ENCODE measurements at places on chromosomes 16 and 17.

DNA sequence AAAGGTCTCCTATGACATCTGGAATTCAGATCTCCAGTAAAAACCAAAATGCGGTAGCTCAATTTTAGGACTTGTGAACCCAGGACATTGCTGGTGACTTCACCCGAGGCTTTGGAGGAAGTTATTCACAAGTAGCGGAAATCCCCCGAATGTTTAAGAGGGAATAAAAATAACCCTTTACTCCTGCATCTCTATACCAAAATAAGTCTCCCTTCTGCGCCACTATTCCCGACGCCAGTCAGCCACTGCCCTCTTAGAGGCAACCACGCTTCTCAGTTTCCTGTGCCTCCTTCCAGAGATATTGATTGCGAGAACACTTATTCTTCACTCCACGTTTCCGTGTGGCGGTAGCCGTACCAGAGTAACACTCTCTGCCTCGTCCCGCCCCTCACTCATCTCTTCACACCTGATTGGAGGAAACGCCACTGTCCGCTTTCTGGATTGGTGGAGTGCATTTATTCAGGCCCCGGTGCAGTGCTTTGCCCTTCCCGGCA is 27.4 kb downstream of the EMP2 start:
- DNase-seq, result peak; percentile 49

- peak; percentile 96 for DNase-seq
Measured at GRCh38 chr16:84514874-84515835, 10.7 kb upstream of the MEAK7 start.

GRCh38 chr16:86075839-86076440 is 177.0 kb downstream of the IRF8 start:
- DNase-seq, result no peak

DNA sequence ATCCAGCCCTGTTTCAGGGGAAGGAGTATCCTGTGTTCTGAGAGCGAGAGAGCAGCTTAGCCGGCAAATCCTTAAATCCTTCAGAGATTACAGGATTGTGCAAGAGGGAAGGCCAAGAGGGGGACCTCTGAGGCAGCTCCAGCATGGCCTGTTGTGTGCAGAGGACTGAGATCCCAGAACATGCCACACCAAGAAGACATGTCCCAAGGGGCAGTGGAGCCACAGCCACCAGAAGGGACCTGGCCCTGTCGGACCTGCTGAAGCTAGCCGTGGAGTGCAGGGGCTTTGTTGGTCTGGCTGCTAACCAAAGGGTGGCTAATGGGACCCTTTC is 1.6 kb upstream of the MRC2 start:
- DNase-seq, result no peak

GRCh38 chr17:57463103-57463885 is 207.0 kb downstream of the MSI2 start:
- DNase-seq, result peak; percentile 97

DNA sequence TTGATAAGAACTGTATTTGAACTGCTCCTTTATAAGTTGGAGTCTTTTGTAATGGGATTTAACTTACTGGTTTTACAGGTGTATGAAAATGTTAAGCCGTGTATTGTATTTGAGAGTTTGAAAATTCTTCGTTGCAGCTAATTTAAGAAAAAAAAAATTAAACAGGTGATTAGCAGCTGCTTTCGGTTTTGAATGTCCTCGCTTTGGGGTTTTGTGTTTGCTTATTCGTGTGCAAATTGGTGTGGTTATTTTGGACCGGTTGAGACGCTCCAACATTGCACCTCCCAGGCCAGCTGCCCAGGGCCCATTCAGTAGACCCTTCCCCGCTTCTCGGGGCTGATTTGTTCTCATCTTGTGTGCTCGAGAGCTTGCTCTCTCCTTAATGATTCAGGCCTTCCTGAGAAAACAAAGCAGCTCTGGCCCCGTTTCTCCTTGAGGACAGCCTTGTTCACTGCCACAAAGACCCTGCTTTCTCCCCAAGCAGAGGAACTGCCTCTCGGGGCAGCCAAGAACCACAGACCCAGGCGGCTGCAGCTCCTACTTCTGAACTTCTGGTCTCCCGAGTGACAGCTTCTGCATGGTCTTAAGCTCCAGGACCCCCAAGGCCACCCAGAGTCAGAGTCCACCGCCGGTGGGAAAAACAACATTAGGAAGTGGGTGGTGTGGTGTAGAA is 100.5 kb downstream of the MSI2 start:
- no peak for DNase-seq

- no peak for DNase-seq
Measured at GRCh38 chr16:66587881-66588600, 8.8 kb downstream of the CMTM2 start.

GRCh38 chr16:22787466-22788192 is 26.3 kb upstream of the HS3ST2 start:
- DNase-seq, result no peak

GRCh38 chr17:28738680-28739384 is 5.0 kb upstream of the TRAF4 start:
- DNase-seq, result peak; percentile 72

DNA sequence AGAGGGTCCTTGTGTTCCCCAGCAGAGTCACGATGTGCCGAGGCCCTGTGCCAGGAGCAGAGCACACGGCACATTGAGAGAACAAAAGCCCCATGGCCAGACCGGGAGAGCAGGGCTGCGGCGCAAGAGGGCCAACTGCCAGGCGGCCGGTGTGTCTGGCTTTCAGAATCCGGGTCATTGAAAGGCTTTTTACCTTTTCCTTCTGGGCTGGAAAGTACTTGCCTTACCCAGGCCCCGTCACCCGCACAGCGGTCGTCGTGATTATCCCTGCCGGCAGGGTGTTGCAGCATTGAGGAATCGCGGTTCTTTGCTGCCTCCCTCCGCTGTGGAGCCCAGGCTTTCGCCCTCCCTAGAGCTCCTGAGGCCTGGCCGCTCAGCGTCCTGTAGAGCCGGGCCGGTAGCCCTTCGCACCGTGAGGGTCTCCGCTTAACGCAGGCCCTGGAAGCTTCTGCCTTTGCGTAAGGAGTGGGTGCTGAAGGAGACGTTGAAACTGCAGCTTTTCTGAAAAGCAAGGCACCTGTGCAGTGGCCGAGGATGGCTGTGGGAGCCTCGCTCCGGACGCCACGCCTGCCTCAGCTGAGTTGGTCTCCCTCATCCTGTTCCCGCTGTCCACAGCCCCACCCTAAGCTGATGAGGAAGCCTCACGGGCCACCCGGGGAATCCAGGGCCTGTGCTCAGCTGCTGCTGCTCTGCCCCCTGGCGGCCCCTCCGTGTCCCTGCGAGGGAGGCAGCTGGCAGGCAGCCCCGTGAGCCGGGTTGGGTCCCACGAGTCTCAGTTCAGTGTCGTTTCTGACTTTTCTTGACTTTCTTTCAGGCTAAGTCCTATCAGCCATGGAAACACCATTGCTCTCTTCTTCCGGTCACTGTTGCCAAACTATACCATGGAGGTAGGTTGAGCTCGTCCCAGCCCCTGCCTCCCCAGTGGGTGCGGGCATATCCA is 8.6 kb upstream of the MC1R start:
- DNase-seq, result no peak

DNA sequence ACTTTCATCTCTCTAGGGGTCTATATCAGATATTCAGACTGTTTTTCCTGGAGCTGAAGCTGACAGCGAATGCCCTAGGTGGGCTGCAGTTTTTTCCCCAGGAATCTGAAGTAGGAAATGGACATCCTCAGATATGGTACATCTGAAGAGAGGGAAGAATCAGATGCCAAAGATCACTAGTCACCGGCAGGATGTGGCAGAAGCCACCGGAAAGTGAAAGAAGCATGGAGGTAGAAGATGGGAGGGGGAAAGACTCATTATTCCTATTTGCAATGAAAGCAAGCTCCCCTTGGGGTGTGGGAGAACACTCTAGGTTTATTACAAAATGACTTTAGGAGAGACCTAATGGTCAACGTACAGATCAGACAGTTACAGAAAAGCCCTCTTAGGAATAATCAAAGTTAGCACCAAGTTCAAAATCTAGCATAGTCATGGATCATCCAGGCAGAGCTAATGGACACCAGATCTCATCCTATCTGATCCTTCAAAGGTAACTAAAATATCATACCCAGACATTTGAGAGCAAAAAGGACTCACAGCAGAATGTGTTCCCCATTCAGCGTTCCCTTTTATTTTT is 110.7 kb downstream of the HS3ST3A1 start:
- DNase-seq, result no peak

GRCh38 chr16:53849585-53849984 is 145.6 kb downstream of the FTO start:
- no peak for DNase-seq

DNA sequence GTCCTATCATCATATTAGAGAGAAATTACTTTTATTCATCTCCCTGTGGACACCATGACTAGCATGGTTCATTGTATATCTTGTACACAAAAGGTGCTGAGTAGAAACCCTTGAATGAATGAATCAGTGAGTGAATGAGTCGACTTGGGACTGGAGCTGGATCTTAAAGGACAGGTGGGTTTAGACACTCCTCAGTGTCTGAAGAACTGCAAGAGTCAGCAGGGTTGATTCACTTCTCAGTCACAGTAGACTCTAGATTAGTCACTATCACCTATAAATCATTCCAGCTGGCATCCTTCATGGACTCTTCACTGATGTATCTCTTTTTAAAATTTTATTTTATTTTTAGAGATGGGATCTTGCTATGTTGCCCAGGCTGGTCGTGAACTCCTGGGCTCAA is 30.1 kb upstream of the PMFBP1 start:
- no peak for DNase-seq

DNA sequence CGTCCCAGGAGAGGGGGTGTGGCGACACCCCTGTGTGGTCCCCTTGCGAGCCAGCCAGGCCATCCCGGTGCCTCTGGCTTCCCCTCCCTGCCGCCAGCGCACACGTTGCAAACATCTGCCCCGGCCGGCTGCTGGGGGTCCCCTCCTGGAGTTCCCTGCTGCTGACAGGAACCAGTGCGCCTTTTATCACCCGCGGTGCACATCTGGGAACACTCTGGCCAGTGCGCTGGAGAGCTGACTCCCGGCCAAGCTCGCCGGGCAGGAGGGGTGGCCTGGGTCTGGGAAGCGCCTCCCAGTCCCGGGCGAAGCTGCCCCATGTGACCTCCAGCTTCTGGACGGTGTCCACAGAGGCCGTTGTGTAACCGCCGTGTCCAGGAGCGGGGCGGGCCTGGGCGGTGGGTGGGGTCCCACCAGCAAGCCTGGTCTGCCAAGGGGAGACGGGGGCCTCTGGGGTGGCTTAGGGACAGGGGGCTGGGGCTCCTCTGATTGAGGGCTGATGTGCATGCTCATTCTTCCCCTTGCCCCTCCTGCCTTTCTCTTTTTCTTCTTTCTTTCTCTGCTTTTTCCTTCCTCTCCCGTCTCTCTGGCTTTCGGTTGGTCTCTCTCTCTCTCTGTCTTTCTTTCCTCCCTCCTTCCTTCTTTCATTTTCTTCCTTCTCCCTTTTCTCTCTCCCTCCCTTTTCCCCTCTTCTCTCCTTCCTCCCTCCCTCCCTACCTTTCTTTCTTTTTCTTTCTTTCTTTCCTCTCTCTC is 25.2 kb upstream of the CIBAR2 start:
- no peak for DNase-seq

DNA sequence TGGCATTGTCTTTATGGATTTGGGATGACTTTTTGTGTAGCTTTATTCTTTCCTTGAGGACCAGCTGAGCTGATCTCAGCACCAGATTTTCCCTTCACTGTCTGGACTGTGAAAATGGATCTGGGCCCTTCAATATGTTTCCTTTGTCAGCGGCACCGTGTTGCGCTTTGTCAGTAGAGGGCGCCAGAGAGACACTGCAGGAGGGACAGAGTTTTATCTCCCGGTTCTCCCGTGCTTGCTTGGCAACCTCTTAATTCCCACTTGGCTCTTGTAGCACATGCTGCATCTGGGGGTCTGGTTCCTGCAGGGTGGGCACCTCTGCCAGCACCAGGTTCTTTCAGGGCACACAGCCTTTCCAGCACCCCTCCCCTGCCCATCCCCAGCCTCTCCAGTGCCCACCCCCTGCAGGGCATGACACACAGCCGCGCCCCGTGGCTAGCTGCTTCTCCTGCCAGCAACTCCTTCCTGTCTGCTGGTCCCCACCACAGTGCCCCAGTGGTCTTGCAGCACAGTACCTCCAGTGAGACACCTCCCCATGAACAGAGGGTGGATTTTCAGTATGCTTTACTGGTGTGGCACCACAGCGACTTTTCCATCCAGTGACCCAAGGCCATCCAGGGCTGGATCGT is 19.6 kb downstream of the OR1D5 start:
- no peak for DNase-seq

DNA sequence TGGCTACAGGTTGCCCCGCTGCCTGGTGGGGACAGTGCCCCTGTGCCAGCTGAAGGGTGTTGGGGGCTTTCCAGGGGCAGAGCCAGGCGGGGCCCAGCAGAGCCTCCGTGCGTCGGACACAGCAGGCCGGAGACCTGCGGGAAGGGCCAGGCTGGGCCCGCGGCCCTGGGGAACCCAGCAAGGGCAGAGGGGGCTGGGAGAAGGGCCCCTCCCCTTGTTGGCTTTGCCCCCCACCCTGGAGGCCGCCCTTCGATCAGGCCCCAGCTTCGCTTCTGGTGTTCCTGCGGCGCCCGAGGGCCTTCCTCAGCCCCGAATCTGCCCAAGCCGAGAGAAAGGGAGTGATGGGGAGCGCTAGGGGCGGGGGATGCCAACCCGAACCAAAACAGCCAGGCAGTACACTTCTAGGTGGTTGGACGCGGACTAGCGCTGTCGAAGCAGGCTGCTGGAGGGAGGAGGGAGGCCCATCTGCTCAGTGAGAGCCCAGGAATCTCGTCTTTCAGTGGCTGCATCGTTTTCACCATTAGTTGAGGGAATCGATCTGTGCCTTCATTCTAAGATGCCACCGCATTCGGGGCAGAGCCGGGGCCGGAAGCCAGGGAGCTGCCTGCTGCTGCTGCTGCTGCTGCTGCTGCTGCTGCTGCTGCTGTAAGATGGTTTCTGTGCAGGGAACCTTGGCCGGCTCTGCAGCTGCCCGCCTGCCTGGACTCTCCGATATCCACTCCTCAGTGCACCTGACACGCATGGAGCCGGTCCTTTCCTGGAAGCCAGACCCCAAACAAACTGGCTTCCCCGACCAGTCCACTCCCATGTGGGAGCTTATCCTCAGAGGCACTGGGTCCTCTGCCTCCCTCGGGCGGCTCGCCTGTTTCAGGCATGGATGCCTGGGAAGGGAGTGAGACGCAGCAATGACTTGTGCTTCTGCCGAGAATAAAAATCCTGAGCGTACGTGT is 1.7 kb downstream of the JPH3 start:
- no peak for DNase-seq

GRCh38 chr17:80270836-80271235 is 10.2 kb downstream of the RNF213 start:
- no peak for DNase-seq

DNA sequence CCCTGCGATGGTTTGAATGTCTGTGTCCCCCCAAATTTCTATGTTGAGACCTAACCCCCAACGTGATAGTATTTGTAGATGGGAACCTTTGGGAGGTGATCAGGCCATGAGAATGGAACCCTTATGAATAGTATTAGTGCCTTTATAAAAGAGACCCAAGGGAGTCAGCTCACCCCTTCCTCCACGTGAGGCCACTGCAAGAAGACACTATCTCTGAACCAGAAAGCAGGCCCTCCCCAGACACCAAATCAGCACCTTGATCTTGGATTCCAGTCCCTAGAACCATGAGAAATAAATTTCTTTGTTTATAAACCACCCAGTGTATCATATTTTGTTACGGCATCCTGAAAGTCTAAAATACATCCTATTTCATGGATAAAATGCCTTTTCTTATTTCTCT is 64.4 kb upstream of the LRRC37A3 start:
- no peak for DNase-seq

Measured in GM12878 (cell line).